ENCODE measurements at places on chromosomes 2 and 18.
A peak's percentile ranks its signal among the peaks of the same experiment; 100 is the strongest.

- DNase-seq = no peak
Observed at GRCh38 chr2:238250896-238251295, 11.1 kb upstream of the HES6 start.

DNA sequence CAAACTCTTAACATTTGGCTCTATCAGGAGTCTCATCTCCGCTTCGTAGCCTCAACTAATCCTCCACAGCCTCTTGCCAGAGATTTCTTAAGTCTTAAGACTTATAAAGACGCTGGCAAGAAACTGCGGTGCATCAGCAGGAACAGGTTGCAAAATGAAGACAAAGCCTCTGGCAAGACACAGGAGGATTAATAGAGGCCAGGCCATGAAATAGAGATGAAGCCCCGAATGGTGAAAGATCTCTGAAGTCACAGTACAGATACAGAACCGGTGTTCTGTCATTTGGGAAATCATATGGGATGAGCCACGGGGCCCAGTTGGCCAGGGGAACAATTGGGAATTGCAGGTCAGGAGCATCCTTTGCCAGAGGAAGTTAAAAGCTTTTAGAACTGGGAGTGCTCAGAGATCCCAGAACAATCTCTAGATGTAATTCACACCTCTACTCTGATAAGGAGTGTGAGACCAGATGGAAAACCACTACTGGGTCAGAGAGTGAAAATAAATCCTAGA is 190.9 kb upstream of the FOSL2 start:
- DNase-seq = no peak

- no peak for DNase-seq
Observed at GRCh38 chr2:239930378-239930777, 94.8 kb downstream of the NDUFA10 start.

DNA sequence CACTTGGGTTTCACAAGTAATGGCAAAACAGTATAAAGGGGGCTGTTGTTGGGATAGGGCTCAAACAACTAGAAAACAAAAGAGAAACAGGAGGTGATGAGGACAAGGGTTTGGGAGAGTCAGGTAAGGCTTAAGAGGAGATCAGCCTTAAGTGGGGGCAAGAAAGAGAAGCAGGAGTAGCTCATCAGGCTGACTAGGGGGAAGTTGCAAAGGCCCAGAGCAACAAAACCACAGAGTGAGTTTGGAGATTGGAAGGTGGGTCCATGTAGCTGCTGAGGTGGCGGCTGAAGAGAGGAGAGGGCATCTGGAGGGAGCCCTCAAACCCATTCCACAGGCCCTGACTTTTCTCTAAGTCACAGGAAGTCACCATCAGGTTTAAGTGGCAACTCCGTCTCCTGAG is 126.0 kb downstream of the MREG start:
- no peak for DNase-seq

DNA sequence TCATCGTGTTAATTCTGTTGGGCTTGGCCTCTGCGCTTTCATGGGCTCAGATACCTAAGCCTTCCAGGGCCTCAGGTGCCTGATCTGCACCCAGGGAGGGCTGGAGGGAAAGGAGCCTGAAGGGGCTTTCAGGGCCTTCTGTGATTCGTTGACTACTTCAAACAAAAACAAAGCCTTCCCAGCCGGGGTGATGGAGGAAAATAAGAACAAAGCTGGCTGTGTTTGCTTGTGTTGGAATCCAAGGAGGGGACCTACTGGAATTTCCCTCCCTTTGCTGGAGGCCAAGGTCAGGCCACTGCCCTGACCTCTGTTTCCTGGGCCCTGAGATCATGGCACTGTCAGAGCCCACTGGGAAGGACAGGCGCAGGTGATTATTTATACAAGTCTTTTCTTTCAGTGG is 135.3 kb downstream of the KLHL29 start:
- no peak for DNase-seq

DNA sequence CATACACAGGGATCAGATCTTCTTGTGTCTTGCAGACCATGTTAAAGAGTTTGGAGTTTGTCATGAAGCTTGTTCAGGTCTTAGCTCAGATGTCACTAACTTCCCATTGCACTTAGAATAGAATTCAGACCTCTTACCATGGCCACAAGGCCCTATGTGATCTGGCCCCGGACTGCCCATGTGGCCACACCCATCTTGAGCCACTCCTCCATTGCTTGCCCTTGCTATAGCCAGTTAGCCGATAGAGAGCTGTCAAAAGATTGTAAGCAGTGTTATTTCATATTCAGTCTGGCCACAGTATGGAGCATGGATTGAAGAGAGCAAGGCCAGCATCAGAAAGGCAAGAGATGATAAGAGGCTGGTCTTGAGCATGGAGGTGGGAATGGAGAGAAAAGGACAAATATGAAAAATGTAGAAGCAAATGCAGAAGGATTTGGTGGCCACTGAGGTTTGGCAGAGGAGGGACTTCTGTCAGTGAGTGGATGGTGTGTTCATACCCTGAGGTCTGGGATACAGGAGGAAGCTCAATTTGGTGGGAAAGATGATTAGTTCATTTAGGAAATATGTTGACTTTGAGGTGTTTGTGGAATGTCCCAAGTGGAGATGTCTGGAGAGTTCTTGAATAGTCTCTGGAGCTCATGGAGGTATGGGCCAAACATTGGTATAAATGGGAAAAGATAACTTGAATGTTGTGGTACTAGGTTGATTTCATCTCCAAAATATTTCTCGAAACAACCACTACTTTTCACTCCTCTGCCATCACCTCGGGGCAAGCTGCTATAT is 10.6 kb downstream of the DGUOK start:
- DNase-seq = no peak

DNA sequence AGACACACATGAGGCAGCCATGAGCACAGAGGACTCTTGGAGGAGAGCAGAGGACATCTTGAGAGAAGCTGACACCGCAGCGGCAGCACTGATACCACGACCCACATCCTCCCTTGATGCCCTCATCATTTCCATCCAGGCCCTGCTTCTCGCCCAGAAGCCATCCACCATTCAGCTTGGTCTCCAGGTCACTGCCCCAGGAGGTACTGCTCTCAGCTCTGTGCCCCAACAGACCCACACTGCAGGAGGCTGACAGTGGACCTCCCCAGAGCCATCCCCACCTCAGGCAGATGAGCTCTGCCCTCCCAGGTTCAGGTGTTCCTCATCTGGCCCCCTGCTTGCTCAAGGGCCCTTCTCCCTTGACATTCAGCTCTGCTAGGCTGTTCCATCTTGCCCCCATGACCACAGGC is 74.9 kb downstream of the ACKR3 start:
- no peak for DNase-seq

GRCh38 chr18:75132931-75133525 is 75.9 kb downstream of the PTGR3 start:
- no peak for DNase-seq

- no peak for DNase-seq
Observed at GRCh38 chr2:224775647-224776046, 59.5 kb upstream of the CCDC195 start.

- DNase-seq = no peak
Observed at GRCh38 chr2:36912695-36913094, 53.6 kb downstream of the STRN start.

- peak; percentile 0 for DNase-seq
Observed at GRCh38 chr2:240466579-240467148, 31.2 kb downstream of the GPC1 start.

- DNase-seq = no peak
Observed at GRCh38 chr18:54662986-54663385, 71.9 kb downstream of the DYNAP start.

DNA sequence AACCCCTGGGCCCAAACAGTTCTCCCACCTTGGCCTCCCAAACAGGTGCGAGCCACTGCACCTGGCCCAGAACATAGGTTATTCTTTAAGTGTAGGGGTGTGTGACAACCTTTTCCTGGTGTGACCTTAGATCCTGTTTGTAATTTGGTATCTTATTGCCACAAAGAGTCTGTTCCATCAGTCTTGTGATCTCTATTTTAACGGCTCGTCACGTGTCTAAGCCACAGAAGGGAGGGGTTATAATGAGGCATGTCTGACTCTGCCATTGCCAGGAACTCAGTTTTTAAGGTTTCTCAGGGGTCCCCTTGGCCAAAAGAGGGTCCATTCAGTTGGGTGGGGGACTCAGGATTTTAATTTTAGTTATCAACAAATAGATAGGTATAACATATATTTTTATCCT is 4.4 kb upstream of the ALS2 start:
- DNase-seq = no peak

DNA sequence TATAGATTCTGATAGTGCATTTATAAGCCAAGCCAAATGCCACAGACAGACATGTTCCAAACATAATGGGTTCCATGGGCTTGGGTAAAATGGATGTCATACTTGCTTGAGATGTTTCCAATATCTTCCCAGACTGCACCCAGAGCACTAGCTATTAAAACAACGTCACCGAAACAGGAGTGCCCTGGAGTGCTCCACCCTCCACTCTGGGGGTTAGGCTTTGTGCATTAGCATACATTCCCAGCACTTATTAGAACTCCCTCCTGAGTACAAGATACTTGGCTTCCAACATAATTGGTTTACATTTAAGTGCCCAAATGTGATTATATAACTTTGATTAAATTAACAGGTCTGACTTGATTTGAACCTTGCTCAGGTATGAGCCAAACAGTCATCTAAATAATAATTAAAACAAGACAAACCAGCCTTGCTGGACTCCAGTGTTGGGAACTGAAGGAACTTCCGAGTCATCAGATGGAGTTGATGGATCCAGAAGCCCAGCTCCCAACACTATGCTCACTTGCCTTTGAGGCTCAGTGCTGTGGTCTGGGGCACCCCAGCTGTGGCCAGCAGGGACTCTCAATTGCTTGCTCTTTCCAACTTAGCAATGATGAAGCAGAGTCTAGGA is 60.5 kb upstream of the LGALSL start:
- DNase-seq = no peak

DNA sequence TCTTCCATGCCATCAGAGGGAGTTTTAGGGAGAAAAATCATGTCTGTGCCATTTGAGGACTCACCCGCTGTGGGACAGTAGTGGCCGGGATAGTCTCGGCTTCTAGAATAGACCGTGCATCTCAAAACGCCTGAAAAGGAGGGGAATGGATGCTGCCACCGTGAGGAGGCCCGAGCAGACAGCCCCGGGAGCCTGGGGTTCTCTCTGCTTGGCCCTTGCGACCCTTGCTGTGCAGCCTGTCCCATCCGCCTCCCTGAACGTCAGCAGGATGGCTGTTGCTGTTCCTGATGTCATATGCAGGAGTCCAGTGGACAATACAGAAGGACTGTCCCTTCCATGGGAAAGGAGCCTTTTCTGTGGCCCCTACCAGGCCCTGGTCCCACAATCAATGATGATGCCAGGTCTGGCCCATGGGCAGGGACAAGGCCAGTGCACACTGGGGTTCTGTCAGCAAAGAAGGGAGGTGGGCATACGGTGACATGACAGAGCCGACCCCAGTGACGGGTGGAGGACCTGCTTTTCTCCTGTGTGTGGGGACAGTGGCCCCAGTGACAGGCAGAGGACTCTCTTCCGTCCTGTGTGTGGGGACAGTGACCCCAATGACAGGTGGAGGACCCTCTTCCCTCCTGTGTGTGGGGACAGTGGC is 58.8 kb downstream of the ACKR3 start:
- DNase-seq = no peak

DNA sequence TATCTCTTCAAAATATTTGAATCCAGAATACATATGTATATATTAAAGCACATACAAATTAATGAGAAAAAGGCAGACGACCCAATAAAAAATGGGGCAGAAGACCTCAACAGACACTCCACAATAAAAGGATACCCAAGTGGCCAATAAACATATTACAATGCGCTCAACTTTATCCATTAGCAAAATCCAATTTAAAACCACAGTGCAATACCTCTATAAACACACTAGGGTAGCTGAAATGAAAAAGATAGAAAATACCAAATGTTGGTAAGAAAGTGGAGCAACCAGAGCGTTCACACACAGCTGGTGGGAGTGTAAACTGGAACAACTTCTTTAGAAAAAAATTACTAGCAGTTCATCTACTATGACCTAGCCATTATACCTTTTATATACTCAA is 75.3 kb downstream of the CCDC148 start:
- DNase-seq = no peak

- no peak for DNase-seq
Observed at GRCh38 chr2:219174146-219174545, 2.6 kb downstream of the CNPPD1 start.

GRCh38 chr2:45026924-45027450 is 17.7 kb upstream of the SIX2 start:
- no peak for DNase-seq

DNA sequence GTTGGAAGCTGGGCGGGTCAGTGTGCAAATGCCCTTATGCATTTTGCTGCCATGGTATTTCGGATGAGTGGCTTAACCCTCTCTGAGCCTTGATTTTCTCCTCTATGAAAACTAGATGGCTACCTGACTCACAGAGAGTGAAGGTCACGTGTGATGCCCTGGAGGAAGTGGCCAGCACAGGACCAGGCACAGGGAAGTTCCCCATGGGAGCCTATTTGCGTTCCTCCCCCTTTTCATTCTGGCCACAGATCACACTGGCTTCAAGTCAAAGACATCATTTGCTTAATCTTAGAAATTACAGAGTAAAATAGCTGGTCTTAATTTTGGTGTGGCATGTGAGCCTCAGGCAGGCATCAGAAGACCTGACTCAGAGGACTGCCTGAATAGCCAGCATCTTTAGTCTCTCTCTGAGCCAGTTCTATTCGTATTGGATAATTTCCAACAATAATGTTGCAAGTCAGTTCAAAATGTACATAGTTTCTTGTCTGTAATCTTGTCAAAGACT is 57.6 kb upstream of the CD302 start:
- no peak for DNase-seq

DNA sequence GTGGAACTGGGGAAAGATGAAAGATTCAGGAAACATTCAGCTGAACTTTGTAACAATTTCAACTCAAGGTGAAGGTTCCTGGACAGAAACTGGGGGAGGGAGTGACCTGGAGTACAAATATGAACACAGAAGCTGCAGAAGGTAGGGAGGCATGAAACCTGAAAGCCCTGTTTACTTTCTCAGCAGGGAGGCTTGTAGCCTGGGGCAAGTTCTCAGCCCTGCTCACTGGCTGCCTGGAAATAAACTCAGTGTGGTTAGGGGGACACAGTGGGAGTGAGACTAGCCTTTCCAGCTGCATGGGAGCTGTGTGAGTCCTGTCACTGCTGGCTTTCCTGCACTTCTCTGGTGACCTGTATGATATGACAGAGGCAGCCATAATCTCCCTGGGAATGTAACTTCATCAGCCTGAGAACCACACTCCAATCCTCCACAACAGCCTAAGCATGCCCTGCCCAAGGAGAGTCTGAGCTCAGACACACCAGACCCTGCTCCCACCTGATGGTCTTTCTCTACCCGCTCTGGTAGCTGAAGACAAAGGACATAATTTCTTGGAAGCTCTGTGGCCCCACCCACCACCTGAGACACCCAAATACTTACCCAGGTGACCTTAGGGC is 77.0 kb downstream of the ZSWIM2 start:
- DNase-seq = no peak

GRCh38 chr2:99802734-99803133 is 312.9 kb upstream of the REV1 start:
- DNase-seq = no peak

Data from CD4-positive, alpha-beta T cell treated with Interferon alpha-2 for 1 hour (primary cell).